Progenitor cell of endocrine pancreas (in vitro differentiated cells): ENCODE measurements at places on chromosomes 13 and 19. TPM values are rescaled to one million over a fixed set of nuclear protein-coding genes. Genes with fewer than 3 reads are reported as not detected.

- H3K27ac ChIP-seq, result no peak overlapping the region
- no peak for DNase-seq
- peaks cover 26% of the 10 kb centered on the region for H3K36me3 ChIP-seq
These were observed 136.4 kb downstream of the STK24 start for GRCh38 chr13:98440390-98441055.

GRCh38 chr13:73060251-73061160, 1.7 kb downstream of the KLF5 start:
- no peak for DNase-seq
- H3K27me3 ChIP-seq, result peaks cover 3% of the 10 kb centered on the region
- peaks cover 61% of the 10 kb centered on the region for H3K4me1 ChIP-seq
- H3K4me3 ChIP-seq, result peak overlapping the region; percentile 94

GRCh38 chr19:48698046-48698445, 2.3 kb downstream of the FUT2 start:
- H3K27me3 ChIP-seq, result peaks cover 26% of the 10 kb centered on the region
- H3K27ac ChIP-seq, result no peak overlapping the region
- DNase-seq, result no peak
- peaks cover 6% of the 10 kb centered on the region for H3K36me3 ChIP-seq
- no peak overlapping the region for H3K4me3 ChIP-seq

DNA sequence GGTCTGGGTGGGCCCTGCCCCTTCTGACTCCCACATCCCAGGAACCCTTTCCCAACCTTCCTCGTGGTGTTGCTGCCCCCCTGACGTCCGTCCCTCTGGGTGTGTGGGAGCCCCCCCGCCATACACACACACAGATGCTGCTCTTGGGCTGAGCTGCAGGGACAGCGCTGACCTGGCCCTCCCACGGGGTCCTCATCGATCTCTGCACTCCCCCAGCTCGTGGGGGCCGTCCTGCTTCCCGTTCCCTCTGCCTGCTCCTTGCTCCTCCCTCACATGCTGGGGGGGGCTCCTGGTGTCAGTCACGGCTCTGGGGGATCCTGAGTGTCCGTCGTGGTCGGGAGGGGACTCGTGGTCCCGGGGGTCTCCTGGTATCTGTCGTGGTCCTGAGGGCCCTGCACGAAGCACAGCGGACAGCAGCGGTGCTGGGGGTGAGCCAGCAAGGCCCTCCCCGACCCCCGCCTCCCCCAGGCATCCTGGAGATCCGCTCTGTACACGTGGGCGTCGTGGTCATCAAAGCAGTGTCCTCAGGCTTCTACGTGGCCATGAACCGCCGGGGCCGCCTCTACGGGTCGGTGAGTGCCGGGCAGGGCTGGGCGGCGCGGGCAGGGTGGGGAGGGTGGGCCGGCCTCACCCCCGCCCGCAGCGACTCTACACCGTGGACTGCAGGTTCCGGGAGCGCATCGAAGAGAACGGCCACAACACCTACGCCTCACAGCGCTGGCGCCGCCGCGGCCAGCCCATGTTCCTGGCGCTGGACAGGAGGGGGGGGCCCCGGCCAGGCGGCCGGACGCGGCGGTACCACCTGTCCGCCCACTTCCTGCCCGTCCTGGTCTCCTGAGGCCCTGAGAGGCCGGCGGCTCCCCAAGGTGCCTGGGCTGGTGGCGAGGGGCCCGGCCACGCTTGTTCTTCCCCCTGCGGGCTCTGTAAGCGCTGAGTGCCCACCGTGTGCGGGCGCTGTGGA, 3.4 kb downstream of the FGF22 start:
- H3K27ac ChIP-seq, result no peak overlapping the region
- peaks cover 4% of the 10 kb centered on the region for H3K36me3 ChIP-seq
- H3K27me3 ChIP-seq, result peaks cover 9% of the 10 kb centered on the region
- no peak overlapping the region for H3K4me3 ChIP-seq
- no peaks in the 10 kb centered on the region for H3K4me1 ChIP-seq
- DNase-seq, result no peak

GRCh38 chr13:64755961-64756360, 2474.2 kb downstream of the PCDH9 start:
- H3K4me3 ChIP-seq, result no peak overlapping the region
- no peak overlapping the region for H3K27ac ChIP-seq
- no peaks in the 10 kb centered on the region for H3K4me1 ChIP-seq
- DNase-seq, result no peak

GRCh38 chr19:45641274-45642105, 2.3 kb upstream of the EML2 start:
- H3K4me3 ChIP-seq, result peak overlapping the region; percentile 61
- no peaks in the 10 kb centered on the region for H3K36me3 ChIP-seq
- peak; percentile 49 for DNase-seq
- peaks cover 25% of the 10 kb centered on the region for H3K4me1 ChIP-seq
- peaks cover 14% of the 10 kb centered on the region for H3K27me3 ChIP-seq

DNA sequence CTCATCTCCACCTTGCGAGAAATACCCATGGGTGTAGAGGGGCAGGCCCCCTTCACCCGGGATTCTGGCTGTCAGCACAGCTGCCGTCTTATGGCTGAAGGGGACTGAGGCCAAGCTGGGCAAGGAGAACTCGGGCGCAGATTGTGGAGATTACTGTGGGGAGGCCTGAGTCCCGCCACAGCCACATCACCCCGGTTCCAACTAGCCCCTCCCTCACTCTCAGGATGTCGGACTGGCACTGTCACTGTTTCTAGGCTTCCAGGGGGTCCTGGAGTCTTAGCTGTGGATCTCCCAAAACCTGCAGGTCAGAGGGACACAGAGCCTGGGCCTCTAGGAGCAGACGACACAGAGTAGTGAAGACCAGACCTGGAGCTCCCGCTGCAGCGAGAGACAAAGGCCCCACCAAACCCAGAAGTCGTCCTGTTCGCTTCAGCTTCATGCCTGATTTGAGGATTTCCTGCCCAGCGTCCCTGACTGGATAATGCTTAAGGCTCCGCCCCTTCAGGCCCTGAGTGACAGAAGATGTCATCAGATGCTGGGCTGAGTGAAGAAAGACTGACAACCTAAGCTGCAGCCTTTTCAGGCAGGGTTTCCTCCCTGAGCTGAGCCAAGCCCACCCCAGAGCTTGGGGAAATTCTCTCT, 55.8 kb downstream of the ZNF93 start:
- H3K27ac ChIP-seq, result no peak overlapping the region
- no peaks in the 10 kb centered on the region for H3K4me1 ChIP-seq
- DNase-seq, result no peak
- H3K36me3 ChIP-seq, result no peaks in the 10 kb centered on the region
- H3K27me3 ChIP-seq, result no peaks in the 10 kb centered on the region

- DNase-seq, result no peak
- no peaks in the 10 kb centered on the region for H3K27me3 ChIP-seq
- no peaks in the 10 kb centered on the region for H3K36me3 ChIP-seq
- no peak overlapping the region for H3K27ac ChIP-seq
- H3K4me3 ChIP-seq, result no peak overlapping the region
These were observed 36.9 kb downstream of the GADD45B start for GRCh38 chr19:2512523-2513431.

GRCh38 chr13:102128216-102128810, 273.5 kb downstream of the FGF14 start:
- no peaks in the 10 kb centered on the region for H3K36me3 ChIP-seq
- no peaks in the 10 kb centered on the region for H3K4me1 ChIP-seq
- H3K27me3 ChIP-seq, result no peaks in the 10 kb centered on the region
- H3K4me3 ChIP-seq, result no peak overlapping the region
- H3K27ac ChIP-seq, result no peak overlapping the region
- DNase-seq, result no peak

DNA sequence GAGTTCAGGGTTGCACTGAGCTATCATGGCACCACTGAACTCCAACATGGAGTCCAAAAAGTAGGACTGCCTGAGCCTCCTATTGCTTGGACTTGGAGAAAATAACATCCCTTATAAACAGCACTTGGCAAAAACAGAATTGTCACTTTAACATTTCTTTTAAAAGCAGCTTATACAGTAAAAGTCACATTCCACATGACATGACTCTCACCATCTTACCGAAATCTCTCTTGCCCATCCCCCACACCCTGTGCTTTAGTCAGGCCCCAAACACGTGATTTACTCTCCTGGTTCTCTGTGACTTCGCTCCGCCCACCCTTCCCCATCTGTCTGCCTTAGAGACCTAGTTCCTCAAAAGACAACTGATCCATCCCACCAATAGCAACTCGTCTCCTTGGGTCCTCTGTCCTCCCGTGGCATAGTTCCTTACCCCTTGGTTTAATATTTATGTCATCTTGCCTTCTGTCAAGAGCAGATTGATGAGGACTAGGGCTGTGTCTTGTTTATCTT, 4.6 kb downstream of the SAFB start:
- H3K36me3 ChIP-seq, result peaks cover 33% of the 10 kb centered on the region
- no peaks in the 10 kb centered on the region for H3K27me3 ChIP-seq
- peak overlapping the region; percentile 60 for H3K27ac ChIP-seq
- no peak for DNase-seq
- peak overlapping the region; percentile 23 for H3K4me3 ChIP-seq

FCAR gene
- total RNA-seq, result not detected in 2 replicates

APOC4 gene
- not detected in 2 replicates for total RNA-seq

DNA sequence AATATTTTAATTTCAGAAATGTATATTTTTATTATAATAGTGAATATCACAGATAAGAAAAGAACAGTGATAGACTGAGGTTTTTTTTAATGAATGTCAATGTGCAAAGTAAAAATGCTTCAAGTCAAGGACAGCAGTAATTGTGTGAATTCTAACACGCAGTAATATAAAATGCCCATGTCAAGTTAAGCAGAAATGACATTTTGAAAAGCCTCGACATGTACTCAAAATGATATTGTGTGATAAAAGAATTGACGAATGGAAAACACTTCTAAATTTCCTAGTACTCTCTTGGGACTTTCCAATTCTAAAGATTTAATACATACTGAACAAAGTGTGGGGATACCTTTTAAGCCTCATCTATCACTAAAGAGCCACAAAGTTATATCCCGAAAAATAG, 172.6 kb downstream of the SLITRK6 start:
- H3K4me3 ChIP-seq, result no peak overlapping the region
- no peak overlapping the region for H3K27ac ChIP-seq
- H3K36me3 ChIP-seq, result no peaks in the 10 kb centered on the region
- no peak for DNase-seq
- H3K4me1 ChIP-seq, result peaks cover 2% of the 10 kb centered on the region
- peaks cover 2% of the 10 kb centered on the region for H3K27me3 ChIP-seq

- no peak overlapping the region for H3K4me3 ChIP-seq
- no peaks in the 10 kb centered on the region for H3K36me3 ChIP-seq
- peaks cover 14% of the 10 kb centered on the region for H3K27me3 ChIP-seq
These were observed 117.8 kb upstream of the IRS2 start for GRCh38 chr13:109904218-109904617.

- peak overlapping the region; percentile 86 for H3K4me3 ChIP-seq
- no peaks in the 10 kb centered on the region for H3K27me3 ChIP-seq
- peaks cover 21% of the 10 kb centered on the region for H3K4me1 ChIP-seq
- peak overlapping the region; percentile 97 for H3K27ac ChIP-seq
These were observed 632 bp upstream of the MTIF3 start for GRCh38 chr13:27450921-27451471.

- H3K36me3 ChIP-seq, result peaks cover 7% of the 10 kb centered on the region
- H3K27me3 ChIP-seq, result no peaks in the 10 kb centered on the region
- H3K4me3 ChIP-seq, result no peak overlapping the region
These were observed 104.6 kb upstream of the RAP2A start for GRCh38 chr13:97329331-97329730.

DNA sequence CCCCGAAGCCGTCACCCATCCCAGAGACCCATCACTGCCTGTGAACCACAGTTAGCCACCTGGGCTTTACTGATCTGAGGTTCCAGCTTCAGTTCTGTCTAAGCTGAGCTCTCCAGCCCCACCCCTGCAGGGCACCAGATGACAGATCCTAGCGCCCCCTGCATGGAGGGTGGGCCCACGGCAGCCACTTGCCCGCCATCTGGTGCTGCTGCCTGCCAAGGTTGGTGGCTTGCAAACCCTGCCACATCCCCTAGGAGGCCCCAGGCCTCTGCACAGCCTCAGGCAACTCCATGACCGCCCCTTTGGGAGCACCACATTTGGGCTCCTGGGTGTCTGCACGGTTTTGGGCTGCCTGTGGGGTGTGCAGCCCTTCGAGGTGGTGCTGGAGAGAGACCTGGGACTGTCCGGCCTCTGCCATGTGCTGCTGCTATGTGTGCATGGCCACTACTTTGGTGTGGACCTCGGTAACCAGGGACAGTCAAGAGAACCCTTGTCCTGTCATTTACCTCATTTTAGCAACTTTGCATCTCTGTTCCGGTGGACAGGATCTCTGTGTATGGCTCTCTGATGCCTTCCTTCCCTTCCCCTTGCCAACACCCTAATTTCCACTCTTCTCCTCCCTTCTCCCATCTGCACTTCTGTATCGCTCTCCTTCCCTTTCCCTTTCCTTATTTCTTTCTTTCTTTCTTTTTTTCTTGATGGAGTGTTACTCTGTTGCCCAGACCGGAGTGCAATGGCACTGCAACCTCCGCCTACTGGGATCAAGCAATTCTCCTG, 17.4 kb upstream of the SDHAF1 start:
- no peaks in the 10 kb centered on the region for H3K4me1 ChIP-seq
- no peak overlapping the region for H3K4me3 ChIP-seq

DNA sequence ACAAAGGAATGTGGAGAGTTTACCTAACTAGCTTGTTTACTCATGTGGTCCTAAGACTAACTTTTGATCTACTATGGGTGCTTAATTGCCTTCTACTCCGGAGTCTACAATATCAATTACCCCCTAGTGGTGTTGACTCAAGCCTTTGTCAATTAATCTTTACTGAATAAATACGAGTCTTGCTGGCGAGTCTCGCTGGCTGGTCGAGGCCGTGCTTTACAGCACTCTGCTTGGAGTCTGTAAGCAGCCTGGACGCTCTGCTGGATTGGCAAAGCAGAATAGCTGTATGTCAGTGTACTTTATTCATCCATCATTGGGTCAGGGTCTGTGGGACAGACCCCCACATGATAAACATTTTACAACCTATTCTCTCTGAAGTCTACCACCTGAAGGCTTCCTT, 9.9 kb upstream of the SPART start:
- H3K27me3 ChIP-seq, result no peaks in the 10 kb centered on the region
- peak overlapping the region; percentile 56 for H3K4me3 ChIP-seq
- peak overlapping the region; percentile 94 for H3K27ac ChIP-seq
- H3K4me1 ChIP-seq, result peaks cover 55% of the 10 kb centered on the region
- peak; percentile 27 for DNase-seq

S1PR4 gene
- not detected in 2 replicates for total RNA-seq

ZNF429 gene
- 29.7 and 31.7 TPM in 2 replicates for total RNA-seq

DNA sequence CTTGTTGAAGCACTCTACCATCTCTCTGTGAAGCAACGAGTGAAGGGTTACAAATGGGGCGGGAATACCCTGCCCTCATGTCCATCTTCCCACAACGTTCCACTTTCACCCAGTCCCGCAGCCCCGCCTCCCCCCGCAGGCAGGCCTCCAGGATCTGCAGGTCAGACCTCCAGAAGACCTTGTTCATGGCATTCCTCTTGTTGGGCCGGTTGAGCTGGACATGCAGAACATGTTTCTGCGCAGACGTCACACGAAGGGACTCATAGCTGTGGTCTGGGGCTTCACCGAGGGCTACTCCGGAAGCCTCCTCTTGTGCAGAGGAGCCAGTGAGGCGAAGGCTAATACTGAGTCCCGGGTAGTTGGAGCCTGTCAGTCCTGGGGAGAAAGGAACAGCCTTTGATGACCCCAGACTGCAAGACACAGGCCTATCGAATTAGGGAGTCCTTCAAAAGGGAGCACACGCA, 420 bp downstream of the ECH1 start:
- H3K4me3 ChIP-seq, result peak overlapping the region; percentile 72
- peak overlapping the region; percentile 95 for H3K27ac ChIP-seq
- peaks cover 17% of the 10 kb centered on the region for H3K36me3 ChIP-seq
- H3K27me3 ChIP-seq, result no peaks in the 10 kb centered on the region
- no peak for DNase-seq

ZSCAN4 gene
- not detected in 2 replicates for total RNA-seq

GPR12 gene
- not detected in 2 replicates for total RNA-seq

ZNF440 gene
- total RNA-seq, result 21.9 and 23.2 TPM in 2 replicates

- no peak for DNase-seq
- no peaks in the 10 kb centered on the region for H3K27me3 ChIP-seq
- H3K36me3 ChIP-seq, result no peaks in the 10 kb centered on the region
- no peaks in the 10 kb centered on the region for H3K4me1 ChIP-seq
- no peak overlapping the region for H3K4me3 ChIP-seq
These were observed 46.5 kb downstream of the TNFSF13B start for GRCh38 chr13:108315991-108316390.
